ENCODE measurements at places on chromosomes 1 and 21.

- DNase-seq: no peak
Measured at GRCh38 chr1:180020017-180020416, 65.4 kb downstream of the CEP350 start.

- DNase-seq: no peak
Measured at GRCh38 chr1:15417059-15417934, 7.6 kb downstream of the EFHD2 start.

DNA sequence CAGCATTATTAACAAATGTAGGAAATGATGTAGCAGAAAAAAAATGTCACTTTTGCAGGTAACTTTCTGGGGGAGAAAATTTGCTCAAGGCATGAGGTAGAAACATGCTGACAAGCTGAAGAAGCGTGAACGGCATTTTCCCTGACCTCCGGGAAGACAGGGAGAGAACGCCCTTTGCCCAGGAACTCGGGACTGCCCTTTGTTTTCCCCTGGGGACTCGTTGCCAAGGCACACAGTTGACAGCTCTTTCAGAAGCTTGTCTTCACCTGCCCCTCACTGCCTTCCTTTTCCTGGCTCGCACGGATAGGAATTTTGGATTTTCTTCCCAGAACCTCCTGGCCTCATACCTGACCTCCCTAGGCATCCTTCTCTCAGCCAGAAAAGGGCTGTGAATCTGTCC, 52.7 kb upstream of the COA6 start:
- no peak for DNase-seq

DNA sequence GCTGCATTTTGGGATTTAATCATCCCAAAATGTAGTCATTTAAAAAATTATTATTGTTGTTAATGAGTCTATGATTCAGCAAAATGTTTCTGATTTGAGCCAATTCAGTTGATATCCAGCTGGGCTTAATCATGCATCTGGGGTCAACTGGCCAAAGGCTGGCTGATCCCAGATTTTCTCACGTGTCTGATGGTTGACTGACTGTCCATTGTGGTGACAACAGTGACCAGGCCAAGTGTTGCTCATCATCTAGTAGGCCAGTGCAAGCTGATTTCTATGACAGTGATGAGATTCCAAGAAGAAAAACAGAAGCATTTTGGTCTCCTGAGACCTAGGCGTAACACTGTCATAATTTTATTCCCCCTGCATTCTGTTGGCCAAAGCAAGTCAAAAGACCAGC, 80.1 kb upstream of the ZC3H11B start:
- no peak for DNase-seq

DNA sequence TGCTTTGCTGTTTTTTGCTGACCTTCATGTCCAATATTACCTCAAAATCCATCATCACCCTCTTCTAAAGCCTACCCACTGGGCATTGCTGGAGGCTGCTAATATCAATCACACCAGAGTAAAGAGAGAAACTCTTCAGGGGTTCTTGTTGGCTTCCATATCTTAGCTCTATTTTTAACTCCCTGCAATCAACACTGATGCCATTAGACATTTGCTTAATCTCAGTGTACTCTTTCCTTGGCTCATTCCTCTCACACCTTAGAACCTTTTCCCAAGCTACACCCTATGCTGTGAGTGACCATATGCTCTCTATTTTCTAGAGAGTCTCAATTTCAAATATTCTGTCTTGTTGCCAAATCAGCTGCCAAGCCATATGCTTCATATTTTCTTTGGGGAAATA, 40.6 kb upstream of the RABGAP1L start:
- no peak for DNase-seq

DNA sequence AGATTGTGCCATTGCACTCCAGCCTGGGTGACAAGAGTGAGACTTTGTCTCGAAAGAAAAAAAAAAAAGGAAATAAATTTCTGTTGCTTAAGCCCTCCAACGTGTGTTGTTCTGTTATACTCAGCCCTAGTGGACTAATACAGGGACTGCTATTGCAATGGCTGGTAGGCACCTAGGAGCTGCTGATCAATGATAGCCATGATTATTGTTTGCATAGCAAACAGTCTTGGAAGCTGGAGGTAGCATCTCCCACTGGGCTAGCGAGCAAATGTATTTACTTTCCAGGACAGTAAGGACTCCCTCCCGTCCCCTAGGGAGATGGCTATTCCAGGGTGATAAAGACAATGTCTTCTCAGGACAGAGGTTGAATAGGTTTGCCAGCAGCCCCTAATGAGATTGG, 13.5 kb upstream of the TNFRSF8 start:
- DNase-seq: no peak

GRCh38 chr1:1072849-1073742, 1.0 kb downstream of the RNF223 start:
- no peak for DNase-seq

- DNase-seq: no peak
Measured at GRCh38 chr1:156584813-156585212, 5.3 kb downstream of the TTC24 start.

- DNase-seq: no peak
Measured at GRCh38 chr1:18752409-18752808, 107.1 kb downstream of the TAS1R2 start.

DNA sequence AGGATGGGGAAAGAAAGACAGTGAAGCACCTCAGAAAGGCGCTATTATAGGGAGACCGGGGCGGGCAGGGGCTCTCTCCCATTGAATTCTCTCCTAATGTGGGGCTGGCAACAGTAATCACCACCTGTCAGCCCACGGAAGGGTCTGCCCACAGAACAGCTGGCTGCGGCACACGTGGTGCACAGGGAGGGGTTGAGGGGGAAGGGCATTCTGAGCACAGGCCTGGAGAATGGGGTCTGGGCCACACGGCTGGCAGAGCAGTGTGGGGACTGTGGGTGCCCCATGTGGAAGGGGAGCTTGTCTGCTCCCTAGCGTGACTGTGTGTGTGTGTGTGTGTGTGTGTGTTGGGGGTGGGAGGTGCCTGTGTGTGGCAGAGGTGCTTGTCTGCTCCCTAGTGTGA, 4.1 kb downstream of the OLFML3 start:
- no peak for DNase-seq

GRCh38 chr1:100074604-100075395, 57.9 kb downstream of the SASS6 start:
- DNase-seq: no peak

GRCh38 chr21:17461014-17461413, 51.8 kb upstream of the CXADR start:
- no peak for DNase-seq

- no peak for DNase-seq
Measured at GRCh38 chr1:208235982-208236761, 8.0 kb downstream of the PLXNA2 start.

GRCh38 chr1:58784758-58785441, 1.1 kb upstream of the JUN start:
- peak; percentile 75 for DNase-seq

DNA sequence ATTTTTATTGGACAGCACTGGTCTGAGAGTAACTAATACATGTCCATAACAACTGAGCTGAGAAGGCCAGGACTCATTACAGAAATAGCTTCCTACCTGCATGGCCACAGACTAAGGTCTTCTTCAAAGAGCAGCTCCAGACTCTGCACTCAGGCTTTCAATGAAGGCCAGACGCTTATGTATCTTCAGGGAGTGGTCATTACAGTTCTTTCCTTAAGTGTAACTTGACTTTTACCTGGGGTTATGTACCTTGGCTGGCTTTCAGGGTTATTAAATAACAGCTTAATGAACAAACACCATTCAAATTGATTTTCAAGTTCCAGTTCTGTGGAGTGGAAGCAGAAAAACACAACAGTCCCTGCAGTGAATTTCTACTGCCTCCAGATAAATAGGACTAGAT, 23.8 kb upstream of the SLC22A15 start:
- no peak for DNase-seq

DNA sequence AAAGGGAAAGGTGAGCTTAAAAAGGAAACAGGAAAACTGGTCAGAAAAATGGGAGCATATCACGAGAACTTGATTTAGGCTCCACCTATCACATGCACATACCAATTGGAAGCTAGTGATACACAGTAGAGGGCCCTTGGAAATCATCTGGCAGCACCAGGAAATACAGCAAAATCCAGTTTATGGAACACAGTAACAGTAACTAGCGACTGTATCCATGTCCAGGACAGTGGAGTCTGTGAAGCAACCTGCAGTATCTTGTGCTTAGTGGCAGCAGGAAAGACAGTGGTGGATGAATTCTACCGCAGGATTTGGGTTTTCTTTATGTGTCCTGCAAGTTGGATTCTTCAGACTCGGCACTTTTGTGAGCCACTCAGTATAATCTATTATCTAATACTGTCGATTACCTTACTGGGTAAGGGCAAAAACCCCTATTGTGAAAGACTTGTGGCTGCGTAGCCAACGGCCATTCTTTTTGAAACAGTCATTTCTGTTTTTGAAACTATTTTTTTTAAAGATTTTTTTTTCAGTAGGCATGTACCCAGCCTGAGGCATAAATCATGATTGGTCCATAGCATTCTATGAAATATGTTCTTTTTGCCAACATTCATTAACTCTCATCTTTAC, 1.6 kb upstream of the KDM4A start:
- no peak for DNase-seq

GRCh38 chr1:162215902-162216301, 146.4 kb downstream of the NOS1AP start:
- DNase-seq: no peak

GRCh38 chr1:98515744-98516143, 145.8 kb upstream of the SNX7 start:
- no peak for DNase-seq

DNA sequence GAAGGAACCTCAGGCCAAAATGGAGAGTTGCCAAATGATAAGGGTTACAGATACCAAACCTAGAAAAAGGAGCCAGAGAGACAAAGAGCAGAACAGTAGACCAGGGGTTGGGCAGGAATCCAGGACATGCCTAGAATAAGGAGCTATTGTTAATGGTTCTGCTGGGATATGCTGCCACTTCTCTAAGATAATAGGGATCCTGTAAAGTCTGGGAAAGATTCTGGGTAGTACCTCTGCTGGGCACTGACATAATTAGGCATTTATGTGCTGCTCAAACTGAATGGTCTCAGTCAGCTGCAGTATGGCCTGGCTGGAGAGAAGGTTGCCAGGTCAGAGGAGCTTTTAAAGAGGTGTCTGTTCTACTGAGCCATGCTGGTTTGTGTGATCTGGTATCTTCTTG, 19.9 kb upstream of the NRIP1 start:
- DNase-seq: no peak

DNA sequence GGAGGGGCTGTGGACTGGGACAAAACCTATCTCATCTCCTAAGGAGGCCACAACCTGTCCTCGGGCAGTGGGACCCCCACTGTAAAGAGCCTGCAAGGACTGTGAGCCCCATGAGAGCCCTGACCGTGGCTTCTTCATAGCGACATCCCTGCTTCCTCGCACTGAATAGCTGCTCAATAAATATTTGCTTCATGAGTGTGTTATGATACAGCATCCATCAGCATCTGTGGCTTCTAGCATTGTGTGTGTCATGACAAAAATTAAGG, 40.5 kb upstream of the CSF3R start:
- DNase-seq: no peak

GRCh38 chr21:30924146-30924700, 42.8 kb upstream of the KRTAP11-1 start:
- no peak for DNase-seq

DNA sequence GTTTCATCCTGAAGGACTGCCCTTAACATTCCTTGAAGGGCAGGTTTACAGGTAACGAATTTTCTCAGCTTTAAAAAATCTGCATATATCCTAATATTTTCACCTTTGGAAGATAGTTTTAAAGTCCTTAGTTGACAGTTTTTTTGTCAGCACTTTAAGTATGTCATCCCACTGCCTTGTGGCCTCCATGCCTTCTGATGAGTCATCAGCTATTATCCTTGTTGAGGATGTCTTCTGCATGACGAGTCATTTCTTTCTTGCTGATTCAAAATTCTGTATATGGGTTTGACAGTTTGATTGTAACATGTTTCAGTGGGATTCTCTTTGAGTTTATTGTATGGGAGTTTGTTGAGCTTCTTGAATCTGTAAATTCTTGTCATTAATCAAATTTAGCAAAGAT, 500.6 kb downstream of the DISC1 start:
- DNase-seq: no peak

DNA sequence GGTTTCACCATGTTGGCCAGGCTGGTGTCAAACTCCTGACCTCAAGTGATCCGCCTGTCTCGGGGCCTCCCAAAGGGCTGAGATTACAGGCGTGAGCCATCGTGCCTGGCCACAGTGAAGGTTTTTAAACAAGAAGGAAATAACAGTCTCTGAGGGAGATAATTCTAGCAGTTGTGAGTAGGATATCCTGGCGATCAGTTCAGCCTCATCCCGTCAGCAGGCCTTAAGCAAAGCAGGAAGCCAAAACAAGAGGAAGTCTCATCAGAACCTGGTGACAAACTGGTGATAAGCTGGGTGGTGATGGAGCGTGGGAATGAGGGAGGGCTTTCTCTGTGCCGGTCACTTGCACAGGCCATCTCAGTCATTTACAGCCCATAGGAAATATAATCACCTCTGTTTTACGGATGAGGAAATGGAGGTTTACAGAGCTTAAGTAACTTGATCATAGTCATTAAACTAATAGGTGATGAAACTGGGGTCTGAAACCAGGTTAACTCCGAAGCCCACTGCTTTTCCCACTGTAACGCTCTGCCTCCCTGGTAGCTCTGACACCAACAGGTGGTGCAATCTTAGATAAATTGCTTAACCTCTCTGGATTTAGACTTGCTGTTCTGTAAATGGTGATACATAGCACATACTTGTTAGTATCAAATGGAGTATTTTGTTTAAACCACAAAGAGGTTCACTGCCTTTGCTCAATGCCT, 40.8 kb upstream of the A3GALT2 start:
- no peak for DNase-seq

GRCh38 chr1:215547011-215547410, 20.1 kb upstream of the KCTD3 start:
- no peak for DNase-seq

DNA sequence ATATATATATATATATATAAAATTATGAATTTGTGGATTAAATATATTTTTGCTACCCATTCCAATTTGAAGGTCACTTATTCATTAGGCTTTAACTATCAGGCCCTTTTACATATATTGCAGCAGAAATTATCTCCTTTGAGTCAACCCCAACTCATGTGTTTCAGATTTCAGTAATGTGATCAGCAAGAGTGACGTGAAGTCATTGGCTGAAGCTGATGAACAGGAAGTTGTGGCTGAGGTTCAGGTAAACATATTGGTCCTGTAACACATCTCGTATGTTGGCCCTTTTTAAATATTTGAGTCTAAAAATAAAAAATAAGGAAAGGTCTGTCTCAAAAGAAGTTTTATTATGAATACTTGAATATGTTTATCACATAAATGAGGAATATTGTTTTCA, 8.5 kb downstream of the VPS45 start:
- DNase-seq: no peak

- DNase-seq: no peak
Measured at GRCh38 chr1:17191990-17192242, 13.0 kb upstream of the PADI1 start.

All from stimulated activated CD4-positive, alpha-beta T cell treated with anti-CD3 and anti-CD28 coated beads, Interleukin-1b, Interleukin-23, amount 100 ng/mL, for 4 hours (primary cell).